EL (cell line): ENCODE measurements at places on chromosomes 12 and 14.

DNA sequence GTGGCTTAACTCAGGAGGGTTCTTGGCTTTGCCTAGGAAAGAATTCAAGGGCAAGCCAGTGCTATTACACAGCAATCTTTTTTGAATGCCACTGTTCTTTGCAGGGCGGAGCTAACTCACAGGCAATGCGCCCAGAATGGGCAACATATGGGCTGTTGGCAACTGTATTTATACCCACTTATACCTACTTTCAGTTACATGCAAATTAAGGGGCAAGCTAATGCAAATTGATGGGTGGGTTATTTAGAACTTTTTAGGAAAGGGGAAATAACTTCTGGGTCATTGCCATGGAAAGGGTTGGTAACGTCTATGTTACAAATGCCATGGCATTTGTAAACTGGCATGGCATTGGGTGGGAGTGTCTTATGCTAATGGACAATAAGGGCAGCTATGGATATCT lies 85.4 kb downstream of the C12orf50 start:
- DNase-seq = no peak

DNA sequence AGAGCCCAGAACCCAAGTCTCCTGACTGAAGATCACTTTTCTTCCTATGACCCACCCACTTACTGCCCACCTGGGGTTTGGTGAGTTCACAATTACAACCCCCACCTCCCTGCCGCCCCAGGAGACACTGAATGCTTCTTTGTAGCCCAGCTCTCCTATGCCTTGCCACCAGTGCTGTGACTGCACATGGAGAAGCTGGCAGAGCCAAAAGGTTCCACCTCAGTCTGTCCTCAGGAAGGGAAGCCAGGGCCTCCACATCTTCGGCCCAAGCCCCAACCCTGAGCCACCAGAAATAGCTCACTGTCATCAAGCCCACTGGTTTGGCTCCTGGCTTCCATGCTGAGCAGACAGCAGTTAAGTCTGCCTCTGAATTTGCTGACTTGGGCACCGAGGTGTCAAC lies 25.6 kb downstream of the OTUB2 start:
- DNase-seq = no peak

GRCh38 chr12:87660987-87661774 lies 368.0 kb downstream of the C12orf50 start:
- DNase-seq = peak; percentile 14

DNA sequence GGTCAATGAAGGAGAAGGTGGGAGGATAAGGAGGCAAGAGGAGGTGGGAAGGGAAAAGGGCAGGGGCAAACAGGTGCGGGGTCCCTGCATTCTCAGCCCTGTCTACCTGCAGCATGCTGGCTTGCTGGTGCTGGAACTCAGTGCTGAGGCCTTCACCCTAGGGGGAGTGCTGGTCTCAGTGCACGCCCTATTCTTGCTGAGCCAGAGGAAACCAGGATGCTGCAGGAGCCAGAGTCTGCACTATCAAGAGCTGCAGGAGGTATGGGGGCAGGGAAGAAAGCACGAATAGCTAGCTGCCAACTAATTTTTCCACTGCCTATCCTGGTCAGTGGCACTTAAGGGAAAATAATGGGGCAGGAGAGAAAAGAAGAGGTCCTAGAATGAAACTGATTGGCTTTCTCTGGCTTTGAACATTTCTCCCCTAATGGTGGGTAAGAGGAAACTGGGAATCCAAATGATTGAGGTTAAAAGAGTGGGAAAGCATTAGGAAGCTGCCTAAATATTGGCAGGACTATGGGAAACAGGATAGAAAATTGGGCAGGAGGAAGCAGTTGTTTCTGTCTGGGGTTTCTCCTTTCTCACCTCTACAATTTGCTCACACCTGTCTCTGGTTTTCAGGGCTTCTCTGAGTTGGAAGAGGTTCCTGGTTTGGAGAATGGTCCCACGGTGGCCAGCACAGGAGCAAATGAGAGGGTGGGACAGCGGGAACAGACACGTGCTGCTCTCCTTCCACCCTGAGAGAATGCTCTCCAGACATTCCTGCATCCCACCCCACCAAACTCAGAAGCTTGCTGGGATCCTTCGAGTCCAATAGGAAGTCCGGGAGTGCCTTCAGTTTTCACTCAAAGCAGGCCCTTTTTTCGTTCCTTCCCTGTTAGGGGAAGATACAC lies 1.9 kb downstream of the TMEM253 start:
- no peak for DNase-seq

DNA sequence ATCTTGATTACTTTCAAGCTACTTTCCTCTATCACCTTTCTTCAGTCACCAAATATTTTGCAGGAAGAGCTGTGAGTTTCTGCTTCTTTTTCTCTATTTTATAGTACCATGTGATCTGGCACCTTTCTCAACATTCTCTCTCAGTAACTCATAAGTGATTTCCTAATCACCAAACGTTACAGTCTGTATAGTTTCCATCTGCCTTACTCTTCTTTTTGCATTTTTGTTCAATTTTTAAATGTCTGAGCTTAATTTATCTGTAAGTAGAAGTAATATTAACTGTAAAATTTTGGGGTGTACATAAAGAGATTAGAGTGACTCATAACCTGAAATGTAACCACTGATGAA lies 422.1 kb upstream of the SYT1 start:
- peak; percentile 27 for DNase-seq

- DNase-seq = no peak
These were observed 49.8 kb downstream of the CDC42BPB start for GRCh38 chr14:103007555-103007954.

- DNase-seq = peak; percentile 50
These were observed 1.1 kb downstream of the LRP6 start for GRCh38 chr12:12265571-12266388.

- DNase-seq = no peak
These were observed 243.2 kb downstream of the EGLN3 start for GRCh38 chr14:33707716-33708115.

DNA sequence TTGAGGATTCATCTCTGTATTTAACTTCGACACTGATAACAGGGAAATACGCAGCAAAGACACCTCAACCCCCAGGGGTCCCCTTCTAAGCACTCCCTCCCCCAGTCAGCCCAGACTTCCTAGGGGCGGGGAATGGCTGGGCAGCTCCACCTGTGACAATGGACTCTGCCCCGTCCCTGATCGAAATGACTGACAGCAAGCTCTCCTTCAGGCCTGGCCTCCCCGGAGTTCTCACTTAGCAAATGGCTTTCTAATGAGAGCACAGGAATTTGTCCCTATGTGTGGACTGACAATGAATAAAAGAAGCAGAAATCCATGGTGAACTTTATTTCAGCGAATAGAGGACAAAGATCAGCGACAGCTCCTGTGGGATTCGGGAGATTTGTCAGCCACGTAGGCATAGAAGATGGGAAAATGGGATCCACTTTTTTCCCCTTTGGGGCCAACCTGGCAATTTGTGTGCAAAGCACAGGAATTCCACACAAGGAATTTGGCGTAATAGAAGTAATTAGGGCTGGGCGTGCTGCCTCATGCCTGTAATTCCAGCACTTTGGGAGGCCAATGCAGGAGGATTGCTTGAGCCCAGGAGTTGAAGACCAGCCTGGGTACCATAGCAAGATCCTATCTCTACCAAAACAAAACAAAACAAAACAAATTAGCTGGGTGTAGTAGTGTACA lies 63.8 kb downstream of the TNFAIP2 start:
- no peak for DNase-seq
